CD4-positive, CD25-positive, alpha-beta regulatory T cell (primary cell): ENCODE measurements at places on chromosomes 11 and 22. TPM values are rescaled to one million over a fixed set of nuclear protein-coding genes. Genes with fewer than 3 reads are reported as not detected.

DNA sequence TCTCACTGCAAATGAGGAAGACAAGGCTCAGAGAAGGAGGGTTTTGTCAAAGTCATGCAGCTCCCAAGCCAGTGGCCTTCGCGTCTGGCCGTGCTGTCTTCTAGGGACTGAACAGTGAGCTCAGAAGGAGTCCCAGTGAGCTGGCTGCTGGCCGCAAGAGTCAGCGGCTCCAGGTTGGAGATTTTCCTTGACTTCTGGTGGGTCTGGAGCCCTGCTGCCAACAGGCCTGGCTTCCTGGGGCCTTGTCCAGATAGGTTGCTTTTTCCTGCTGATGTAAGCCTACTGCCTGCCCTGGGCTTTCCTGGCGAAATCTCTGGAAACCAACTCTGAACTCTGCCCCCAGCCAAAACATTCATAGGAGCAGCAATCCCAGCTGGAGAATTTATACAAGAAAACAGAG is 272.7 kb upstream of the CADM1 start:
- DNase-seq: no peak

DNA sequence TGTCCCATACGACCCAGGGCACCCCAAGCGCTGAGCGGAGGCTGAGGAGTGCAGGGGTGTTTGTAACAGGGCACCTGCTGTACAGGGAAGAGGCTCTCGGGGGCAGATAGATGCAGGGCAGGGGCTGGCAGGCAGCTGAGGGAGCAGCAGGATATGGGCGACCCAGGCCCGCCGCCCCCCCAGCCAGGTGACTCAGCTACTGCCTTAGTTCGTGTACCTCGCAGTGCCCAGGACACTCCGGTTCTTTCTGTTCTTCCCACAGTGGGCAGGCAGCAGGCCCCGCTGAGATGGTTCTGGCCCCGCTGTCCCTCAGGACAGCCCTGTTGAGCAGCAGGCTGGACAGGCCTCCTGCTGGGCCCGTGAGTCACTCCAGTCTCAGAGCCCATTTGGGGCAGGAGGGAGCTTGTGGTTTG is 16.2 kb downstream of the PHLDA2 start:
- DNase-seq: no peak

DNA sequence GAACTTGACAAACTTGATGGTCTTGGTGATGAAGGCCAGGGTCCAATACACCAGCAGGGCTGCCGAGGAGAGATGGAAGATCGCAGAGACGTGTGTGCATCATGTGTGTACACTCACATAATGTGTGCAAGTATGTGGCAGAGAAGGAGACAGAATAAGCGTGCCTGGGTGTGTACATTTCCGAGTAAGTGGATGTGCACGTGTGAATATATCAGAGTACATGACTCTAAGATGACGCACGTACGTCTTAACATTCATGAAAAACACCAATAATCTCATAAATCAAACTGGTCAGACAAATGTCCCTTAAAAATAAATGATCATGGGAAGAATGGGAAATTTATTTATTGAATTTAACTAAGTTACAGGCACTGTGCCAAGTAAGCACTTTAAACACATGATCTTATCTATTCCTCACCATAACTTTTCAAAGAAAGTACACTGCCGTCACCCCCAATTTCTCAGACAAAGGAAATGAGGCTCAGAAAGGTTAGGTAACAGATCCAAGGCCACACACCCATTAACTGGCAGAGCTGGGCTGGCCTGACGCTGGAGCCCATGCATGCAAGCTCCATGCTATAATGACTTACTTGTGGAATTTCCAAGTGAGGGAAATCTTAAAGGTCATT is 13.0 kb downstream of the ABCC8 start:
- DNase-seq: no peak

- no peak for DNase-seq
Measured at GRCh38 chr11:46850829-46851380, 4.8 kb upstream of the CKAP5 start.

- peak; percentile 69 for DNase-seq
Measured at GRCh38 chr11:67265633-67266448, 432 bp upstream of the GRK2 start.

- no peak for DNase-seq
Measured at GRCh38 chr22:39384750-39385480, 14.7 kb upstream of the TAB1 start.

DNA sequence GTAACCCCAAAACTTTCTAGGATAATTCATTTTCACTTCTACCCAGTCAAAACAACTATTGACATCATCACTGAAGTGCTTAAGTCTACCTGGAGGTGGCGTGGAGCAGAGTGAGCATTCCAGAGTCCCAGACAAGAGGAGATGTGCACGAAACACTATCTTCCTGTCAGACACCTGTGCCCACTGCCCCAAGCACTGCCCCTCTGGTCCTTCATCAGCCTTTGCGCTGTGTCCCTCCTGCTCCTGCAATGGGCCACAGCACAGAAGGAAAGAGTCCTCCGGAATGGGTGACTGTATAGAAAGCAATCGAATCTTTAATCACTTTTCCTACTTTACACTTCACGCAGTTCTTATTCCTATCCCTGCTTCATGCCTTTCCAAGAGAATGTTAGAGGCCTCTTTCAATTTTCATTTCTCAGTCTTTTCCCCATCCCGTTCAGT is 512 bp upstream of the GRIA4 start:
- DNase-seq: no peak

GRCh38 chr11:33787076-33787475 is 12.8 kb upstream of the FBXO3 start:
- DNase-seq: no peak

- DNase-seq: no peak
Measured at GRCh38 chr11:107271425-107271824, 186.2 kb downstream of the CWF19L2 start.

DNA sequence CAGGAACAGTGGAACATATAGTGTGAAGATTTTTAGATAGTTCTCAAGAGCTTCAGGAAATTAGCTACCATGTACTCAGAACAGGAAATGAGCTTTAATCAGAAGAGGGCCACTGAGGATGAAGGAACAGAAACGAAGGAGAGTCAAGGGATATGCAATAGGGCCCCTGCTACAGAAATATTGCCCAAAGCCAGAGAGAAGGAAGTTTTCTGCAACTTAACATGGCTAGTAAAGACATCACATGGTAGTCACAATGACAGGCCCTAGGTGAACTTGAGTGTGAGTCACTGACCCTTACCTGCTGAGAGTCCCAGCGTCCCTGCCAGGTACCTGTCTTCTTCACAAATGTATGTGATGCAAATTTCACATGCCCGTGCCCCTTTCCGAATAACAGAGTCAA is 25.2 kb upstream of the CARD16 start:
- DNase-seq: no peak

GRCh38 chr11:64998690-64999431 is 2.1 kb upstream of the BATF2 start:
- no peak for DNase-seq

DNA sequence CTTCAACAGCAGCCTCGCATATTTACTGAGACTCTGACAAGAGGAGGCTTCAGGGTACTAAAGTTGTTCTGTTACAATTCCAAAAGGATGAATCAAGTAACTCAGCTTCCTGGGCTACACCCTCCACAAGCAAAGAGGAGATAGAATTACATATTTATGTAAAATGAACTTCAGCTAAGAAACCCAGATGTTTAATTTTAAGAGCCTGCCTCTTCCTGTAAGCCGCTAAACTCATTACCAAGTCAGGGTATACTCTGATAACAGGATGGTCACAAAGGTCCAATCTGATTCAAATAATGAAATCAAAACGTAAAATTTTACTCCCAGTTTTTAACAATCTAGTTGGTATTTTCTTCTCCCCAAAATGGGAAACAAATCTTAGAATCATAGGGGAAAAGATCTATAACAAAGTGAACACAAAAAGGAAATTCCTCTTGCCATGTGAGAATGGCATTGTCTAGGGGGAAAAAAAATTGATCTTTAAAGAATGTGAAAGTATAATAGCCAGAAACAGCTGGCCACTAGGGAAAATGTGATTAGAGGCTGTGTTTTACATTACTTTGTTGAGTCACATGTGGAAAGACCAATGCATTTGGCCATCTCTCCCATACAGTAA is 30.9 kb downstream of the CHEK2 start:
- DNase-seq: no peak

DNA sequence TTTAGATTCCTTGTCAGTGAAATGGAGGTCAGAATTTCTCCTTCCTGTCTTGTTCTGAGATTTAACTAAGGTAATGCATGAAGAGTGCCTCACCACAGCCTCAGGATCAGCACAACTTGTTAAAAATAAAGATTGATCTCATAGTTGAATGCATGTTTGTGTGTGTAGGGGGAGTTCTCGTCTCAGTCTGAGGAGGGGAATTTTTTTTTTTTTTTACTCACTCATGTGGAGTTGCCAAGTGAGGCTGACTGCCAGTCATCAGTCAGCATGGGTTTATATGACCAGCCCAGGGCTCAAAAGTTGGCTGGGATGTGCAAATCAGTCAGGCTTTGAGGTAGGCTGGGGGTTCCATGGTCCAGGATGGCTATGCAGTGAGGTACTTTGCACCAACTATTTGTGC is 113.2 kb downstream of the FANCF start:
- DNase-seq: no peak

DNA sequence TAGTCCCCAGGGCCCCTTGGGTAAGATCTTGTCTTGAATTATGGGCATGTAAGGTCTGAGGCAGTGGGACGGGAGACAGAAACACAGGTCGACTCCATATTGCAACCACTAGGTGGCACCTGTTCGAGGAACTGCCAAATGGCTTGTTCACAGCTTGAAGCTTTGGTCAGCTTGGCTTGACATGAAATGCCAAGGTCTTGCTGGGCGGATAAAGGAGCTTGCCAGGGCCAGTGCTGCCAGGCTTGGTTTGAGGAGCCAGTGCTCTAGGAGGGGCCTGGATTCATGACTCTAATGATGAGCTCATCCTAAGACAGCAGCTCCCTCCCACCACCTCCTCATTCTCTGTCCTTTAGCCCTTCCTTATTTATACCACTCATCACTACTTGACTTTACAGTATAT is 11.9 kb upstream of the NRIP3 start:
- DNase-seq: peak; percentile 56

DNA sequence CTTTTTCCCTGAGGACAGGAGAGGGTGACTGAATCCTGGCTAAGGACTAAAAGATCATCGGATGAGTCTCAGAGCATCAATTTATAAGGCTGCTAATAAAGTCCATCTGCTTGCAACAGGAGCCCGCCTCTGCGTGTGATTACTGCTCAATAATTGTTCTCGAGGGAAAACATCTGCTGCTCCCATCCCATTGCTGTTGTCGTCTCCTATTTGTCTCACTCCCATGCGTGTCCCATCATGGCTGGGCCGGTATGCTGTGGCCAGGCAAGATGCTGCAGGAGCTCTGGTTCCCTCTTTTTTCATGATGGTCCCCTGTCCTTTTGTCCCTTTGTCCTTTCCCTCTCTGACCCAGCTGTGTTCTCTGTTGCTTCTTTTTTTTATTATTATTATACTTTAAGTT is 121.2 kb downstream of the SPATA19 start:
- no peak for DNase-seq

GRCh38 chr11:120024586-120024985 is 113.3 kb downstream of the TRIM29 start:
- no peak for DNase-seq

DNA sequence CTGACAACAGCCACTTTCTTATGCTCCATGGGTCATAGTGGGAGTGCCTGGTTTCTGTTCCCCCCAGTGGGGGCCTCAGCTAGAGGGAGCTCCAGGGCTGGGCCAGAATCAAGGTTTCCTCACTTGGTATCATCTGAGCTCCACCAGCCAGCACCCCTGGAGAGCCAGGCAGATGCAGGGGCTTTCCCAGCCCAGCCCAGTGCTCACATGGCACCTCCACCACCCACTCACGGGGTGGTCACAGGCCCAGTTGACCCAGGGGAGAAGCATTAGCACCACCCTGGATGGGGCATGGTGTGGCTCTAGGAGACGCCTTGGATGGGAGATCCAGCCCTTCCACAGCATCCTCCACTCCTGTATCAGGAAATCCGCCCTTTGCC is 24.1 kb upstream of the WNT7B start:
- no peak for DNase-seq

GRCh38 chr11:121024989-121025388 is 1.1 kb downstream of the TBCEL start:
- DNase-seq: no peak

DNA sequence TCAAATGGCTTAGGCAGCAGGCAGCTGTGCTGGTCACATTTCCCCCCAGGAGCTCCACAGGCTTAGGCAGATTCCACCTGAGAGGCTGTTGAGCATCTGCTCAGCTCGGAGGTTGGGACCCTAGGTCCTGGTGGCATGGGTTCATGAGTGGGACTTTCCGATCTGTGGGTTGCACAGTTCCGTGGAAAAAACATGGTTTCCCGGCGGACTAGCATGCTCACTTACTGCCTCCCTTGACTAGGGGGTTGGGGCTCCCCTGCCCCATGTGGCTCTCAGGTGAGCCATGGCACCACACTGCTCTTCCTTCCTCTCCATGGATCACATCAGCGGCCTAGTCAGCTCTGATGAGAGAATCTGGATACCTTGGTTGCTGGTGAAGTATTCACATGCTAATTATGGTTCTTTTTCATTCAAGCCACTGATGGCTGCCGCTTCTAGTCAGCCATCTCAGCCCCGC is 685.1 kb downstream of the METTL15 start:
- DNase-seq: no peak

- DNase-seq: no peak
Measured at GRCh38 chr11:128695539-128696221, 1.8 kb downstream of the FLI1 start.

- no peak for DNase-seq
Measured at GRCh38 chr11:104433751-104434150, 269.8 kb upstream of the PDGFD start.

DNA sequence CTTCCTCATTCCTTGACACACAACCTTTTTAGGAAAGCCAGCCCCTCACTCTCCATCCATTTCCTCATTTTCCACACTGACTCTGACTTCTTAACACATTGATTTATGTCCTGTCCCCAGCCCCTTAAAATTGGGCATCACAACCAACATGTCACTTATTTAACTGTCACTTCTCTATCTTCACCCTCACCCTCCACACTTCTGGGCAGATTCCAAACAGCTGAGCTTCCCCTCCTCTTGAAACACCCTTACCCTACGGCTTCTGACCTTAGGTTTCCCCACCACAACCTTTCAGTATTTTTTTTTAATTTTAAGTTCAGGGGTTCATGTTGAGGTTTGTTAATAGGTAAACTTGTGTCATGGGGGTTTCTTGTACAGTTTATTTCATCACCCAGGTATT is 696.3 kb downstream of the DLG2 start:
- DNase-seq: no peak

DNA sequence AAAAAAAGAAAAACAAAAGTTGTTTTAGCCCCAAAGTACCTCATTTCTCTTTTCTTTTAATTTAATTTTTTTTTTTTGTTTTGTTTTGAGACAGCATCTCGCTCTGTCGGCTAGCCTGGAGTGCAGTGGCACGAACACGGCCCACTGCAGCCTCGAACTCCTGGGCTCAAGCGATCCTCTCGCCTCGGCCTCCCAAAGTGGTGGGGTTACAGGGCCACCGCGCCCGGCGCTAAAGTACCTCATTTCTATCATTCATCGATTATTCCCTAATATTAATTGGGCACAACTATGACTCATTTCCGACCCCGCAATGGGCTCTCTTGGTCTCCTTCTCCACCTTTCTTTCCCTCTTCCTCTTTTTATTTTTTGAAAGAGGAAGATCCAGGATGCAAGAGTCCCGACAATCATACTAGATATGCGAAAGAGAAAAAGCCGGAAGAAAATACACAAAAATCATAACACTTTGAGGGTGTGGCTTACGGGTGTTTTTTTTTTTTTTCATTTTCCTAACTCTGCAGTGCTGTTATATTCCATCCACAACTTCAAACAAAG is 475 bp upstream of the AIP start:
- DNase-seq: no peak

GRCh38 chr11:11718511-11718910 is 96.7 kb upstream of the GALNT18 start:
- DNase-seq: no peak

Gene SLC3A2
- polyA plus RNA-seq: 158 TPM

Gene MYRF
- not detected for polyA plus RNA-seq

Gene CHORDC1
- polyA plus RNA-seq: 36.9 TPM
